ENCODE measurements at places on chromosomes 6 and 20.

DNA sequence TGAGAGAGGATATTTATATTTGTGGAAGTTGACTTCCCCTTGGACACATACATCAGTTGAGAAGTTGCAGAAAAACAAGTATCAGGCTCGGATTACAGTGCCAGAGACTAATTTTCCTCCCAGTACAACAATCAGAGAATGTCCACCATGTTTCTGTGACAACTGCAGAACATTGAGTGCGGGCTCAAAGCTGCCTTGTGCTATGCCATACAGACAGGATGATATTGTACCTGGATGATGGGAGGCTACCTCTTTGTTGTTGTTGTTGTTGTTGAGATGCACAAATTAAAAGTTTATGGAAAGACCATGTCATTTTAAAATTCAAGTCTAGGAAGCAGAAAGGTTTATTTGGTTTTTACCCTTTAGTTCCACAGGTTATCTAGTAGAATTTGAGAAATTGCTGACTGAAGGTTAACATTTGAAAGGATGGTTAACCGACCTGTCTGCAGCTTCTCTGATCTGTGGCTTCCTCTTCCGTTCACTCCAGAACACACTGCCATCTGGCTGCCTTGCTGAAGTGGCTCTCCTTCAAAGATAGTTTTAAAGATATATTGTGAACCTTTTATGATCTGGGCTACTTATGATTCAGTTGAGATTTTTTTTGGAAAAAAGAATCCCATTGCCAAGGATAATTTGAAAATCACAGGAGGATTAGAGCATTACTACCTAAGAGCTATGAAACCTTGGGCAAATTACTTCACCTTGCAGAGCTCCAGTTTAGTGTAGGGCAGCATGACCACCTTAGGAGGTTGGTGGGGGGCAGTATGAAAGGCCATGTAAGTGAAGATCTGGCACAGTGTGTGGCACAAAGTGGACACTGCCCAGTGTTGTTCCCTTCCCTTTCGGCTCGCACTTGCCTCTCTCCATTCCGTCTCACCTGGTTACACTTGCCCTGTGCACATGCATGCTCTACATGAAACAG lies 15.9 kb downstream of the TMEM200A start:
- no peak for DNase-seq

DNA sequence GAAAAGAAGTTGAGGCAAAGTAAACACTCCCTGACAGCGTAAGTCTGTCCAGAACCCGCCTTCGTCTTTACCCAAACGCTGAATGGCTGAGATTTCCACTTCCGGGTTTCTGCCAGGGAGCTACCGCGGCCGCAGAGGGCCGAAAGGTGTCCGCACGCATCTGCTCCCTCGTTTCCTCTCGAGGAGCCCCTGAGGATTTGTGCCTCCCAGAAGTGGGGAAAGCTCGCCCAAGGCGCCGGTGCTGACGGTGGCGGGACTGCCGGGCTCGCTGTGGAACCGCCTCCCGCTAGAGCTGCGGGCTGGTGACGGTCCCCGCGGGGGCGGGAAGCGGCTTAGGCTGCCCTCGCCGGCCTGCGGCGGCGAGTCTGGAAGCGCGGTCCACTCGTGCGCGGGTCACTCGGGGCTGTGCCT lies 1760.2 kb upstream of the DEFB115 start:
- peak; percentile 1 for DNase-seq

DNA sequence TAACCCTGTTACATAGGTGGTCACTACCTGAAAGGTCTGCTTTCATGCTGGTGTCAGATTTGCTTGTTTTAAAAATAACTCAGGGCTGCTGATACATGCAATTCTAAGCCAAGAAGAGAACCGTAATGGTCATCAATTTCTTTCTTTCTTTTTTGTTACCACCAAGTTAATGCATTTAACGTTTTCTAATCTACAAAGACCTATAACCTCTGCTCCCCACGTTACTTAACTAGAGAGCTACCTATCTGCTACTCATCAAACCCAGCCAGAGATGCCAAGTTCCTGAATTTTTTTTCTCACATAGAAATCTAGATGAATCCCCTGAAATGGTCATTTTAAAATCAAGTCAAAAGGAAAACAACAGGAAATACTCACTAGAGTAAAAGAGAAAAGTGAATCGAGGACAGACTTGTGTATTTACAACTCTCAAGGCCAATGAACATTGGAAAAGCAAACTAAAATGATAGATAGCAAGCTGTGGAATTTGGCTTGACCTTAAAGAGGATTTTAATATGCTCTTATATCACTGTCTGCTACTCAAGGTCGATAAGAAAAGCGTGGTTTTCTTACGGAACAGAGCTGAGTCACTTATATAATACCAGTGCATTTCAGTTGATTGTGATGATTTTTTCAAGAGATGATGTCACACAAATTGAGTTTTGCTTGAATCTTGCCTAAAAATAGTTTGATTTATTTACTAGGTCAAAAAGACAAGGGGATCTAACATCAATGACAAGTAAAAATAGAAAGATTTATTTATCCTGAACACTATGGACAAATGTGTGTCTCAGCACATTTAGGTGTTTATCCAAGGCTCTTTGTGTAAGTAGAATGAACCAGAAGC lies 67.9 kb downstream of the SGK1 start:
- DNase-seq = no peak

DNA sequence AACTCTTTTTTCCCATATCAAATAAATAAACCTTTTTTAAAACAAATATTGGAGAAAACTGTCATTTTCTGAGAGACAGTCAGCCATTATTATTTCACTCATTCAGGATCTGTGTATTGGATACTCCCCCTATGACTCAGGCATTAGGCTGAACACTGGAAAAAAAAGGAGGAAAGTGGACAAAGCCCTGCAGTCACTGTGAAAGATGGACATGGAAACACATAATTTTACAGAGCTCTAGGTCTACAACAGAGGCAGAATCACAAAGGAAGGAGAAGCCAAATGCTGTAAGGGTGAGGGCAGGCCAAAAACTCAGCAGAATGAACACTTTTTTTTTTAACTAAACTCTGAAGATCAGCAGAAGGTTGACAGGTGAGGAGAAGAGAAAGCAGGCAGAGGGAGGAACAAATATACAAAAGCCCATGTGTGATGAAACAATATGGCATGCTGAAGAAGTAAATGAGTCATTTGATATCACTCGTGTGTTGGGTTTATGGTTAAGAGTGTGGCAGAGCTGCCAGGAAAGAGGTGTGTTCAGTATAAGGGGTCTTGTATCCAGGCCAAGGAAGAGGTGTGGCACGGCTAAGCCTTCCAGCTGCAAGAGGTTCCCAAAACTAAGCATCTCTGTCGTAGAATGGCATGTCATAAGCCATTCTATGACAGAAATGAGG lies 39.1 kb downstream of the EPB41L2 start:
- DNase-seq = no peak

DNA sequence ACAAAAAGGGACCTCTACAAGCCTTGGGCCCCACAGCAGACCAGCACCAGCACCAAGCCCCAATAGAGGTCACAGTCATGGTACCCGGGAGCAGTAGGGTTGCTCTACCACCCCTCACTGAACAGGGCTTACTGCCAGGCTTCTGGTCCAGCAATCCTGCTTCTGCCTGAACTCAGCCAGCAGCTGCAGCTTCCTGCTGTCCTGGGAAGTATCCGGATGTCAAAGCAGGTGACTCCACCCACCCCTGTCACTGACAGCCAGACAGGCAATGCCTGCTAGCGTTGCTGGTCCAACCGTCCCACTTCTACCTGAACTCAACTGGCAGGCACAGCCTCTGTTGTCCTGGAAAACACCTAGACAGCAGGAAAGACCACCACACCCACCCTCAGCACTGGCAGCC lies 47.0 kb upstream of the PCSK2 start:
- DNase-seq = no peak

DNA sequence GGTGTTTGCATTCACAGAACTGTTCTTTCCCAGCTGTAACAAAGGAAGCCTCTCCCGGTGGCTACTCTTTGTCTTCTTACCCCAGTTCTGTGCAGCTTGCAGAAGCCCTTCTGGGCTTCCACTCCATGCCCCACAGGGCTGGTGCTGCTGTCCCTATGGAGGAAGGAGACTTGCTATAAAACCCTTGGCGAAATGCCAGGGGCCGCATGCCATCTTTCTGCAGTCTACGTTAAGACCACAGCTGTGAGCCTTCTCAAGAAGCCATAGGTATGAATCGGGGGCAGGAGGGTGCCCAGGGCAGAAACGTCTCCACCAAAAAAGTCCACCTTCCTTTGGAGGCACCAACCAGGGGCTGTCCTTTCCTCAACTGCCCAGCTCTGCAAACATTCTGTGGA lies 60.7 kb downstream of the PRND start:
- no peak for DNase-seq

DNA sequence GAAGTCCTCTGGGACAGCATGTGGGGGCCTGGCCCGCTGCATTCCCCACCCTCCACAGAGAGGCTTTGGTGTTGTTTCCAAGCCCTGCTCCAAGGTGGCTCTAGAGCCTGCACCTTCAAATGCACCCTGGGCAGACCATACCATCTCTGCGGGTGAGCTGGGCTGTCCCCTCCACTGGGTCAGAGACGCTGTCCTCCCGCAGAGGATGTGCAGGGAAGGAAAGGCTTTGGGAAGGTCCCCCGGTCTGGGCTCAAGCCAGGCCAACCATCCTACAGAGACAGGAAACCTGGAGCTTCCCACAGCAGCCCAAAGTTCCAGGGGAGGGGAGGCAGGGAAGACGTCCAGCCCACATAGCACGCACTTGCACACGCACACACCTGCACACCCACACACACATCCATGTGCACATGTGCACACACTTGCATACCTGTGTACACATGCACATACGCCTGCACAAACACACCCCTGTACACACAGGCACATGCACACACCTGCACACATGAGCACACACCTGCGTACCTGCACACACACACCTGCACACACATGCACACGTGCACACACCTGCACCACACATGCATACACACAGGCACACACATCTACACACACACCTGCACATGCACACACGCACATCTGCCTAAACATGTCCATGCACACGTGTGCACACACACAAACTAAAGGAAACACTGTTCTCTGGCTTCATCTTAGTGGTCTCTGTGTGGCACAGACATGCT lies 155.4 kb downstream of the ERMARD start:
- no peak for DNase-seq

DNA sequence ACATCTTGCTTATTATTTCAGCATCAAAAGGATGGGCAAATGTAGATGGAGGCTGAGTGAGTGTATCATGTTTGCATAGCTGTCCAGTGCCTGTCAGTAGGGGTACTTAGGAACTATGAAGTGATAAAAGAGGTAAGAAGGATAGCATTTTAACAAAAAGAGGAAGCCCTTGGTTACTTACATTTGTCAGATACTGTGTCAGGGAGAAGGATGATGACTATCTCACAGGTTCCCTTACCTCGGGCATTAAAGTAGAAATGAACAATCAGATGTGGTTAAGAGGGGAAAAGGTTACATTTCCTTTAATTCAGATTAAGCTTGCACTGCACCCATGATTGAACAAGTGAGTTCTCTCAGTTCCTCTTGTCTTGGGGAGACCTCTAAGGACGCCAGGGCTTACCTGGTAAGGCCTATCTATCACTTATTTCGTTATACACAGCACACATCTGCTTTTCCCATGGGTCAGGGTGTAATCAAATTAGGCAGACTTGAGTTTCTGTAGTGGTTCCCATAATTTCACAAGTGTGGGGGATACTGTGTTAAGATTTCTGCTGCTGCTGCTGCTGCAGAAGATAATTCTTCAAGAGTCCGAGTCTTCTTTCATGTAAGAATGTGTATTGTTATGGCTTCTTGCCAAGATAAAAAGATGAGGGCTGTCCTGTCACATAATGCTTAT lies 4.5 kb downstream of the FOXO3 start:
- DNase-seq = no peak

- DNase-seq = no peak
Measured at GRCh38 chr6:29919506-29920445, 22.6 kb upstream of the HLA-A start.

- DNase-seq = no peak
Measured at GRCh38 chr20:46151936-46152335, 33.8 kb downstream of the CD40 start.

GRCh38 chr20:11976966-11977365 lies 59.3 kb downstream of the BTBD3 start:
- no peak for DNase-seq

Measured in stimulated activated CD8-positive, alpha-beta memory T cell treated with anti-CD3 and anti-CD28 coated beads, Interleukin-7, amount 100 ng/mL, for 4 hours (primary cell).